ENCODE measurements at places on chromosomes 5 and 9.
A peak's percentile ranks its signal among the peaks of the same experiment; 100 is the strongest.

DNA sequence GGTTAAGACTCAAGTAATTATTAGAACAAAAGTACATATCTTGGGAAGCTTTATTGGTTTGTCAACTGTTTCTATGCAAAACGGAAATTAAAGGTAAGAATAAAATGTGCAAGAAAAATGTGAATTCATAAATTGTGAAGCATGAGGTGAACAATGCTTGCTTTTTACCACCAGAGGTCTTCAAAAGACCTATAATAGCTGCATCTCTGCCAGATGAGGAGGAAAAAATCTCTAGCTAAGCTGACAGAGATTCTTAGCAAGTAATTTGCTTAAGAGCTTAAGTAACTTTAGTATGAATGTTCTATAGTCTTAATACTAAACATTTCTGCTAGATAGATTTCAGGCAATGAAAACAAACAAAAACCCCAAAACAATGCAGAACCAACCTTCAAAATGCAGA lies 54.1 kb downstream of the MRPS30 start:
- no peak for DNase-seq

DNA sequence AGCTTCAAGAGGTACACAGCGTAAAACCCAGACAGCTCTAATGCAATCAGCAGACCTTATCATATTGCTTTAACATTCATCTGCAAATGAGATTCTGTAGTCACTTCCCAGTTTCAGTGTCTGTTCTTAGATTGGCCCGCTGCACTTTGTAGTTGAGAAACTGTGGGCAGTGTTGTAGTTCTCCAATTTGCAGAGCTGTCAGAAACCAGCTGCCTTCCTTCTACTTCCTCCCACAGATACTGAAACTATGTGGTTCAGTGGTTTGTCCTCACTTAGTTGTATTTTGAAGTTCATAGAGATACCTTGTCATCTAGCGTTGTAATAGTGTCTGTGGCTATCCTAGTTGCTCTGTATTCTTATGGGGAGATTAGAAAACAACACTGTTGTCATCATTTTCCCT lies 39.6 kb upstream of the TRIM36 start:
- peak; percentile 59 for DNase-seq

DNA sequence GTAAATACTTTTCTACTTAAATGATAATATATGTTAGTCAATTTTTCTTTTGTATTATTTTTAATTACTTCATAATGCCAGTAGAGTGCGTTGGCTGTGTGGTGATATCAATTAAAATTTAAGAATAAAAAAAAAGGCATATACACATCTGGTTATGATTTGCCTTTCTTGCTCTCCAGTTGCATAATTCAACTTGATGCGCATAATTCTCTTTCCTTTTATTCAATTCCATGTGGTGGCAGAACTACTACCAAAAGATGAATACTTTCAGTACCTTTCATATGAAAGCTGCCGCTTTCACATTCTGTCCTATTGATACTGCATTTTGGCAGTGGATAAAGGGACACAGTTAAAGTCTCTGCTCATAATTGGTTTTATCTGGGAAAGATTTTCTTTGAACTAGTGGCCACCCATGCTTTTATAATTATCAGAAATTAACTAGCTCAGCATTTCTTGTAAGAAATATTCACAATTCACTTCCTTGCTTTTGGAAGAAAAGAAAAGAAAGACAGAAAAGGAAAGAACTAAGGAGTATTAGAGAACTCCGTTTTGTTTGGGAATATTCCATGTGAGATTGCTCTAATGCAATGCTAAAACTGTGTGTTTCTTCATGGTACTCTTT lies 12.3 kb upstream of the ADGRV1 start:
- no peak for DNase-seq

DNA sequence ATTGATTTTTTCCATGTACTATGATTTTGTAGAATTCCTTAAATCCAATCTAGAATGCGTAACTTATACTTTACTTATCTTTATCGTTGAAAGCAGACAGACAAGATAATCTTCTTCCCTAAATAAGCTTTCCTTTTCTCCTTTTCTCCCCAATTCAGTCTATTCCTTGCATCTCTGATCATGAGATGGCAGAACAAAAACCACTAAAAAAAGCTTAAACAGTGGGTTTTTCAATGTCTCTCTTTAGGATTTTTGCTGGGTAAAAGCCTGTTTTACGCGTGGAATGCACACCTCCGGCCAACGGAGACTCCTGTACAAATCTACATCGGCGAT lies 755 bp downstream of the CDKN2B start:
- no peak for DNase-seq

- DNase-seq = no peak
Observed at GRCh38 chr5:142913728-142914338, 143.7 kb downstream of the ARHGAP26 start.

GRCh38 chr5:151128817-151129216 lies 28.8 kb downstream of the ANXA6 start:
- DNase-seq = no peak

DNA sequence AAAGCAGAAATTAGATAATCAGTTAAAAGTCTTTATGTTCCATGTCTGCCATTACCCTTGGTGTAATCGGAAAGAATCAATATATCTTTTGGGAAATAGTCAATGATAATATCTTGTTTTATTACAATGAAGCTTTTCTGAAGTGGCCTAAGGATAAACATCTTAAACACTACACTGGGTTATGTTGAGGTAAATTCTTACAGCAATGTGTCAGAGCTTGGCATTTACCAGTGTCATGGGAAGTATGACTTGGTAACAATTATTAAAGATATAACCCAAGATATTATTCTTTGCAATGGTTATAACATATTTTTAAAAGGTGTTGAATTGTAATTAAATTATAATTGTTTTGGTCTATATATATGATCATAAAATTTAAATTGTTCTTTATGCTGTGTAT lies 84.7 kb downstream of the CFAP95 start:
- DNase-seq = no peak

Measured in activated T-helper 1 cell treated with anti-CD3 and anti-CD28 coated beads, Interleukin-12 subunit alpha, Interleukin-12 subunit beta, Interleukin-2, Interleukin-4 antibody, amounts not matched to agents 30 ng/mL and 10 ng/mL and 1 ng/mL, durations not matched to agents 14 hours and 24 hours and 36 hours (primary cell).